ENCODE measurements at places on chromosomes 6 and 20.

DNA sequence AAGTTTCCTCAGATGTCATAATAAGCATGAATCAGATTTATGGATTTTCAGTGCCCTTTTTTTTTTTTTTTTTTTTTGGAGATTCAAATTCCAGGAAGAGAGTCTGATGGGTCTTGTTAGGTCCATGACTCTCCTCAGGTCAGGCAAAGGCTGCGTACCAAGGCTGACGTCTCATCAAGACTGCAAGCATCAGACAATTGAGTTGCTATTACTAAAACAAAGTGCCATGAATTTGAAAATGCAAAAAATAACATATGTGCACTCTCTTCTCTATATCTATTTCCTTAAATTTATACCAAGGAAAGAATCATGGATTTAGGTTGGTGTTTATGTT is 134.7 kb downstream of the FAM83B start:
- DNase-seq: no peak

DNA sequence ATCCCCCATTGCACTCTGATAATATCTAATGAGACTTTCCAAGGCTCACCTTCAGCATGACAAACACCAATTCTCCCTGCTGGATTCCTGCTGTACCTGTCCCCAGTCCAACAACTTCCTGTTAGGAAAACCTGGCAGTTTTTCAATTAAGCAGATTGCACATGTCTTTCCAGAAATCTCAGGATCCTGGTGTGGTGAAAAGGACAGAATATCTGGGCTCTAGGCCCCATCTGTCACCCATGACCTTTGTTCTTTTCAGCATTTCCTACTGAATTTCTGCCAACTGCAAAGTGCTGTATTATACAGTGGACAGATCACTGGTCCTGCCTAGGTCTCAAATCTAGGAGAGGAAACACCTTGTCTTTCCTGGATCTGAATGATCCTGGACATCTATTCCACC is 27.7 kb upstream of the DTNBP1 start:
- DNase-seq: no peak

DNA sequence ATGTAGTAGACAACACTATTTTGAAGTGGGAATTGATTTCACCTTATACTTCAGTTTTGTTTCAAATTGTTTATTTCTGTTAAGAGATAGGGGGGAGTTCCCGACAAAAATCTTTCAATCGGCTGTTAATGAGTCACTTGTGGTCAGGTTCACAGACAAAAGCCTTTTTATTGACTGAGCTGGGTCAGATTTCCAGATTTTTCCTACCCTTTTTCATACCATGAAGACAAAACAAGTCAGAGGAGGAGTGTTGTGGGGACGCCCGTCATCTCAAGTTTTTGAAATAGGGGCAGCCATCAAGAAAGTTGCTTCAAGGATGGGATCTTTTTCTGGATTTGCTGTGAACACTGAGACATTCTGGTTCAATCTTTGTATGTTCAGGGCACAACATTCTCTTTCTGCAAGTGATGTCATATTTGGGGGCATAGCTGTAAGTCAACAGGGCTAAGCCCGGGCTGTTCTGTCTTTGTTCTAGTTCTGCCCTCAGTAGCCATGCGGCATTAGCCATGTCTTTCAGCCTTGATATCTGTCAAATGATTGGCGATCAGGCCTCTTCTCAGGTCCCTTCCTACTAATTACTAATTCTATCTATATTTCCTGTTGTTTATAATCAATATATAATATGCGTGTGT is 496.0 kb upstream of the MARCKS start:
- DNase-seq: no peak

DNA sequence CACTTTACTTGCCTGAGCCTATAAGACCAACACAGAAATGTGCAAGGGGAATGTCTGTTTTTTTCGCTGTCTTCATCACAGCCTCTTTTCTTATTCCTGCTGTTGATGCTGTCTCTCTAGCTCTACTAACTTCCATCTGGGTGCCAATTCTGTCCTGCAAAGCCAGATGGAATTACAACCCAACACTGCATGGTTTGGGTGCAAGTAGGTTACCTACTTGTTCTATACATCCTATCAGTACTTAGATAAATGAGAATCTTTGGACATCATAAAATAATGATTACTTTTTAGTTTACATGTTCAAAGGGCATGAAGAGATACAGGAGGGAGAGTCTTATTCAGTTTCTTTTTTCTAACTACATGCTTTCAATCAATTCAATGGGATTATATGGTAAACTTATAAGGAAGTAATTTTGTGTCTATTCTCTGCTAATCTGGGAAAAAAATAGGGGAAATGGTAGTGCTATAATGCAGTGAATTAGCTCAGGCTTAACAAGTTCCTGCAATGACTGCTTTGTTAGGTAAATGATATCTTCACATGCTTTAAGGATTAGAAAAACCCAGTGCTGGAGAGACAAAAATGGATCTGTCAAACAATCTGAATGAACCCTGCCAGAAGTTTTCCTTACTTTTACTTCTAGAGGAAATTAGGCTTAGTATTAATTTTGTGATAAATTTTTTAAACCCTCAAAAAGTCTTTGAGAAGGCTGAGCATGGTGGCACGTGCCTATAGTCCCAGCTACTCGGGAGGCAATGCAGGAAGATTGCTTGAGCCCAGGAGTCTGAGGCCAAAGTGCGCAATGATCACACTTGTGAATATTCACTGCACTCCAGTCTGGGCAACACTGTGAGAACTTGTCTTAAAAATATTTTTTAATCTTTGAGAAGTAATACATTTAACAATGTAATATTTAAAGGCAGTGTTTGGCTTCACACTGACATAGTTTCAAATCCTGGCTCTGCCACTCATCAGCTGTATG is 86.5 kb upstream of the E2F3 start:
- no peak for DNase-seq

GRCh38 chr6:33112148-33112547 is 36.4 kb downstream of the HLA-DPB1 start:
- no peak for DNase-seq

GRCh38 chr6:16334671-16335070 is 96.3 kb downstream of the GMPR start:
- no peak for DNase-seq

Data from activated T-cell treated with anti-CD3 and anti-CD28 coated beads for 48 hours (primary cell).